Natural killer cell treated with Interleukin-12 subunit alpha and Interleukin-12 subunit beta and Interleukin-15 and Interleukin-18, amount 100 ng/mL, for 72 hours (primary cell): ENCODE measurements at places on chromosomes 1 and 21. TPM values are rescaled to one million over a fixed set of nuclear protein-coding genes. Genes with fewer than 3 reads are reported as not detected.

Gene FABP3
- total RNA-seq, result not detected

Gene SPRR1B
- total RNA-seq, result not detected

Gene USP1
- 57.6 TPM for total RNA-seq

Gene GPR157
- 1.6 TPM for total RNA-seq

DNA sequence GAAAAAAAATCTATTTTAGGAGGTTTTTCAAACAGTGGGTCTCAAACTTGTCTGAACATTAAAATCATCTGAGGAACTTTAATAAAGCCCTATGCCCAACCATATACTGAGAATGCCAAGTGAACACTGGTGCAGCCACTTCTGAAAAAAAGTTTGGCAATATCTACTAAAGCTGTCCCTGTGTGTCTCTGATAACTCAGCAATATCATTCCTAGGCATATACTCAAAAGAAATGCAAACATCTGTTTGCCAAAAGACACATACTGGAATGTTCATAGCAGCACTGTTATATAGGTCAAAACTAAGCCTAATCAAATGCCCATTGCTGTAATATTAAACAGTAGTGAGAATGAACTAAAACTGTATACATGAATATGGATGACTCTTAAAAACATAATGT, 74.2 kb upstream of the RGS4 start:
- DNase-seq, result no peak

DNA sequence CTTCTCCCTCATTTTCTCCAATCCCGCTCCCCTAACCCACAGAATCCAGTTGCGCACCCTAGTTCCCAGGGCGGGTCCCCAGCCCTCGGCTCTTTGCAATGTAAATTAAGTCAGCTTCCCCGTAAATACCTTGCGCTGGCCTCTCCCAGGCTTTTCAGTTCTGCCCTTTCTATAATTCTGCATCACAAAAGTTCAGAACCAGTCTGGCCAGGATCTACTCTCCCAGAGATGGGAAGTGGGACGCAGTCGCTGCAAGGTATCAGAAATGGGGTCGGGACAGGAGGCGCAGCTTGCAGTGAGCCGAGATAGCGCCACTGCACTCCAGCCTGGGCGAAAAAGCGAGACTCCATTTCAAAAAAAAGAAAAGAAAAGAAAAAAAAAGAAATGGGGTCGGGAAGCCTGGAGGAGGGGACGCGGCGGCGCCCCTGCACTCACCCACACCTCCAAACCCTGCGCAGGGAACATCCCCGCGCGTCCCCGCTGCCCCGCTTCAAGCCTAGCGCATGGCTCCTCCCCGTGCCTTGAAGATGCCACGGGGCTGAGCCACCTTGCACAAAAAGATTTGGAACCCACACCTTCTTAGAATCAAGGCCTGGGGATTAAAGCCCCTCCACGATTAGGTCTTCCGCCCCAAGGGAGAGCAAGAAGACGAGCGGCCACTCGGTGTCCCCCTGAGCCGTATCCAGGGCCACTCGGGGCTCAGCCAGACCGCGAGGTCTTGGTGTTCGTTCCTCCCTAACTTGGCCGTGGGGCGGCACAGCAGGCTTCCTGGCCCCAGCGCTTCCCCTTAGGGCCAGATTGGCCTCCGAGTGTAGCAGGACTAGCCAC, 27.2 kb upstream of the ITLN2 start:
- no peak for DNase-seq

DNA sequence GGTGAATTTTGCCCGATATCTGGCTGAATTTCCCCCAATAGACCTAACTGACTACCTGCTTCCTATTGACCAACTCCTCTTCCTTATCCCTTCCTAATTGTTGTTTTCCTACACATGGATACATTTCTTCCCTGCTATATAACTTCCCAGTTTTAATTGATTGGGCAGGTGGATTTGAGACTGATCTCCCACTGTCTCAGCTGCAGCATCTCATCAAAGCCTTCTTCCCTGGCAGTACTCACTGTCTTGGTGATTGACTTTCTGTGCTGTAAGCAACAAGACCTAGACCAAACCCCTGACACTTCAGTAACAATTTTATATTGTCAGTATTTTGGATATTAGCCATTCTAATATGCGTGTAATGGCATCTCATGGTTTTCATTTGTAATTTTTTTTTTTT, 11.3 kb upstream of the PLA2G2A start:
- no peak for DNase-seq

DNA sequence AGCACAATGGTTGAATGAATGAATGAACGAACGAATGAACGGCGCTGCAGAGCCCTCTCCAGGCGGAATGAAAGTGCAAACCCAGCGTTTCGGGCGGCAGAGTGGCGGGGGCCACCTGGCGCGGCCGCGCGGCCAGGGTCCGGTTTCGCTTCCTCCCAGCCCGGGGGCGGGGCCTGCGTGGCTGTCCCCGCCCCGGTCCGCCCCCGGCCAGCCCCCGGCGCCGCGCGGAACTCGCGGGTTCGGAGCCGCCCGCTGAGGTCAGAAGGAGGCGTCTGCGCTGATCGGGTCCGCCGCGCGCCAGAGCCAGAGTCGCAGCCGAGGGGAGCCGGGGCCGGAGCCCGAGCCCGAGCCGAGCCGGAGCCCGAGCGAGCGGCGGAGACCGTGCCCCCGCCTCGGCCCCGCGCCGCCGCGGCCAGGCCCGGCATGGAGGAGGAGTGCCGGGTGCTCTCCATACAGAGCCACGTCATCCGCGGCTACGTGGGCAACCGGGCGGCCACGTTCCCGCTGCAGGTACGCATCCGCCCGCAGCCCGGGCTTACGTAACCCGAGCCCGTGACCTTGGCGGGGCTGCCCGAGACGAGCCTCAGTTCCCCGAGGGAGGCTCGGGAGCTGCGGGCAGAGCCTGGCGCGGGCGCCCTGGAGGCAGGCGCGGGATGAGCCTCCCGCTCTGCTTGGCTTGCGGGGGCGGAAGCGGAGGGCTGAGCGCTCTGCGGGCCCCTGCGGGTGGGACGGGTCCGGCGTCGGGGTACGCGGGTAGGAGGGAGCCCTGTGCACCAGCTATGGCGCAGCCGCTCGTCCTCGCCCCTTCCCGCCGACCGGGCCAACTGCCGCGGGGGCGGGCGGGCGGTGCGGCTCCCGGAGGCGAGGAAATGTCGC, at the start of gene PDXK:
TSS of gene PDXK (plus strand) at position 258 of the 876 bp plus-strand sequence. CDS start at position 424, 166 bp downstream.
- DNase-seq, result peak; percentile 90

GRCh38 chr1:19840228-19840627, 25.1 kb upstream of the RNF186 start:
- DNase-seq, result no peak

DNA sequence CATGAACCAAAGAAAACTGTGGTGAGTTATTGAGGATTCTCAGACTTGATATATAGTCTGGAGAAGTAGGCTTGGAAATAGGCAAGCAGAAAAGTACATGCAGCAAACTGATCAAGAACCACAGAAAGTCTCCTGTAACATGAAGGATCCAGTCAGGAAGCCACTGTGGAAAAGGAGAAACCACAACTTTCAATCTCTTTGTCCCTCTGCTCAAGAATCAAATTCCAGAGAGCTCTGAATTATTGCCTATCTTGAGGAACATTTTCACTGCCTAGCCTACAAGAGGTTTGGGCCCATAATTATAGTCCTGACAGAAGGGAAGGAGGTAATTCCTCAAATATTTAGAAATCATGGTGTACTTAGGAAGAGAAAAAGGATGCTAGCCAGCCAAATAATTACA, 43.0 kb upstream of the ADAMTS1 start:
- no peak for DNase-seq

- DNase-seq, result no peak
Measured at GRCh38 chr1:221013691-221014660, 134.7 kb downstream of the HLX start.
